ENCODE measurements at places on chromosomes 3 and 15. TPM values are rescaled to one million over a fixed set of nuclear protein-coding genes. Genes with fewer than 3 reads are reported as not detected.

The PIERCE2 gene
- 6.6 TPM for polyA plus RNA-seq

The MESP1 gene
- 0.48 TPM for polyA plus RNA-seq

The IQCF5 gene
- polyA plus RNA-seq: not detected

The PLA2G4E gene
- not detected for polyA plus RNA-seq

The CPLX3 gene
- polyA plus RNA-seq: not detected

Data from GM23248 (cell line).